ENCODE measurements at places on chromosomes 16 and 17.

GRCh38 chr16:78389009-78389498, 289.6 kb downstream of the WWOX start:
- DNase-seq, result no peak

GRCh38 chr16:72902206-72902605, 145.7 kb downstream of the ZFHX3 start:
- no peak for DNase-seq

DNA sequence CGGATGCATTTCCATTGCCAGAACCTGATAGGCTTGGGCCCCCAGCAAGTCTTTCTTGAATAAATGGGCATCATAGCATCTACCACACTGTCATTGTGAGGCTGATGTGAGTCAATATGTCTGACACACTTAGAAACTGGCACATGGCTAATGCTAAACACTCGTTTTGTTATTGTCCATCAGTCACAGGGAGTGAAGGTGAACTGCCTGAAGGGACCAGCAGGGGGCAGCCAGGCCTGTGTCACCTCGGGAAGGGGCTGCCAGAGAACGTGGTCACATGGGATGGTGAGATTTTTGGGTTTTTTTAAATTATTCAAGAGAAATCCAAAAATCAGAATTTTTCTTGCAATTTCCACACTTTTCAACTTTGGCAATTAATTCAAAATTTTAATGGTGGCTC, 831 bp upstream of the RCVRN start:
- DNase-seq, result peak; percentile 68

DNA sequence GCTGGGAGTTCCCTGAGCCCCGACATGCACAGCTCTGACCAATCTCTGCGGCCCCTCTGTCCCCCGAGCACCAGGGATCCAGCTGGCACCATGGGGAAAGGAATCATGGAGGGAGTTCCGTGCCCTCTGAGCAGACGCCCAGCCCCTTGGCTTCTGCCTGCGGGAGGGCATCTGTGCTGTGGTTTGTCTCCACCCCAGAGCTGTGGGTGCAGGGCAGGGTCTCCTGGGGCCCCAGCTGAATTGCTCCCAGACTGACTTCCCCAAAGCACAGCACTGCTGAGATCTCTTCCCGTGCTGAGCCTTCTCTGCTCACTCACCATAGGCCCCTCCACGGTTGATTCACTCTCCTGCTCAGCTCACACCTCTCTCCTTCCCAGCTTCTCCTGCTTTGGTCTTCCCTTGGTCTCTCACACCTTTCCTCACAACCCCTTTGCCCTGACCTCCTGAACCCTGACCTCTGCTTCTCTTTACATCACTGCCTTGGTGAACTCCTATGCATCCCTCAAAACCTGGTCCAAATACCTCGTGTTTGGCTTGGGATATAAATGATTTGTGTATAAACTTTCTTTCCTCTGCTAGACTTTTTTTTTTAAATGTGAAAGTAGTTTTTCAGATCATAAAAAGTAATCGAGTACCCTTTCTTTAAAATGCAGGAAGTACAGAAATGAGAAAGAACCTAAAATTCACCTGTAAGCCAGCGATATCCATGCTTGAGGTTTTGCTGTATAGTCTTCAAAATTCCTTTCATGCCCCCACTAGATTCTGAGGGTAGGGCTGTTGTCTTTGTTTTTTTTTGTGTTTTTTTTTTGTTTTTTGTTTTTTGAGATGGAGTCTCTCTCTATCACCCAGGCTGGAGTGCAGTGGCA, 265.3 kb downstream of the SEC14L1 start:
- no peak for DNase-seq

DNA sequence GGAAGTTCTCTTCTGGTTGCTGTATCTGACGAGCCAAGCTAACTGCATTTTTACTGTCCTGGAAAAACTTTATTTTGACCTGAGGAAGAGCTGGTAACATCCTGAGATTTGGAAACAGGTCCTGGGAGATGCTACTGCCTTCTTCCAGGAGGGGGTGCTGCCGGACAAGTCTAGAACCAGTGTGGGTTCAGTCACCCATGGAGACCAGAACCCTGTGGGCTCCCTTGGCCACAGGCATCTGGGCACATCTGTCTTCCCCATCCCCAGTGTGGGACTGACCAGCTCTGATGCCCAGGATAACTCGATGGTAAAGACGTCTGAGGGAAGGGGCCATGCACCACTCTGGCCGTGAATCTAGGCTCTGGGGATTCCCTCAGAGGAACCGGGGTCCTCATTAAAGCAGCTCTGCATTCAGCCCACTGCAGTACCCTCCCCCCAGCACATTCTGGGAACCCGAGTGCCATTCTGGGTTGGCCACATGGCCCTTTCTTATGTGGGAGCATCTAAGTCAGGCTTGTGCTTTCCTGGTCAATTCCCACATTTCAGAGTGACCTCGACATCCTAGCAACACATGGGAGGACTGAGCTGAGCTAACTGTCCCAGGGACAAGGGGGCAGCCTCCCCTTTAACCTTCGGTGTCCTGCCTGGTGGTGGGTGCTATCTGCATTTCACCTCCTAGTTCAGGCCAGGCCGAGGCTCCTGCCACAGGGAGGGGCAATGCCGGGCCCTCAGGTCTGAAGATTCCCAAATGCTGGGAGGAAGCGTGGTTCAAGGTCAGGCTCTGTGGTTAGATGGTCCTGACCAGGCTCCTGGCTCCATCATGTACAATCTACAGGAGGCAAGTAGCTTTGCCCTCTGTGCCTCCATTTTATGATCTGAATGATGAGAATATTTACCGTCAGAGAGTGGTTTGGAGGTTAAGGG, 6.4 kb downstream of the C16orf86 start:
- peak; percentile 74 for DNase-seq

DNA sequence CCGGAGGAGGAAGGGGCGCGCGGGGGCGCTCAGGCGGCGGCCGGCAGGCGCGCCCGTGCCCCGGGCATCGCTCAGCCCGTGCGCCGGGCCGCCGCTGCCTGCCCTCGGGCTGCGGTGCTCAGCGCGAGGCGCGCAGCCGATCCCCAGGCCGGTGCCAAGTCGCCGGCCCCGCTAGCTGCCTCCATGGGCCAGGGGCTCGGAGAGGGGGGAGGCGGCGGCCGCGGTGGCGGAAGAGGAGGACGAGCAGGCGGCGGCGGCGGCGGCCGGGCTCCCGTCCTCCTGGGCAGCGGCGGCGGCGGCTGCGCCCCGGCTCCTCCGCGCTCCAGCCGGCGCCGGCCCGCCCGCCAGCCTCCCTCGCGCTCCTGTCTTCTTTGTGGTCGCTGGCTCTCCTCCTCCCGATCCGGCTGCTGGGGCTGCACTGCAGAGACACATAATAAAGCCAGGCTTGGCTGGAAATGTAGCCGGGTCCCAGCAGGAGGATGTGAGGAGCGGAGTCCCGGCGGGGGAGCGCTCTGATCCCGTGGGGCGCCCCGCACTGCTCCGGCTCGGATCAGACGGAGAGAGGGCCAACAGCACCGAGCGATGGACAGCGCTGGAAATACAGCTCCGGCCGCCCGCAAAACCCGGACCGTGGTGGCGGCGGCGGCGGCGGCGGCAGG, 889 bp upstream of the ZNF423 start:
- DNase-seq, result peak; percentile 67
